ENCODE measurements at places on chromosomes 7 and 10. TPM values are rescaled to one million over a fixed set of nuclear protein-coding genes. Genes with fewer than 3 reads are reported as not detected.

DNA sequence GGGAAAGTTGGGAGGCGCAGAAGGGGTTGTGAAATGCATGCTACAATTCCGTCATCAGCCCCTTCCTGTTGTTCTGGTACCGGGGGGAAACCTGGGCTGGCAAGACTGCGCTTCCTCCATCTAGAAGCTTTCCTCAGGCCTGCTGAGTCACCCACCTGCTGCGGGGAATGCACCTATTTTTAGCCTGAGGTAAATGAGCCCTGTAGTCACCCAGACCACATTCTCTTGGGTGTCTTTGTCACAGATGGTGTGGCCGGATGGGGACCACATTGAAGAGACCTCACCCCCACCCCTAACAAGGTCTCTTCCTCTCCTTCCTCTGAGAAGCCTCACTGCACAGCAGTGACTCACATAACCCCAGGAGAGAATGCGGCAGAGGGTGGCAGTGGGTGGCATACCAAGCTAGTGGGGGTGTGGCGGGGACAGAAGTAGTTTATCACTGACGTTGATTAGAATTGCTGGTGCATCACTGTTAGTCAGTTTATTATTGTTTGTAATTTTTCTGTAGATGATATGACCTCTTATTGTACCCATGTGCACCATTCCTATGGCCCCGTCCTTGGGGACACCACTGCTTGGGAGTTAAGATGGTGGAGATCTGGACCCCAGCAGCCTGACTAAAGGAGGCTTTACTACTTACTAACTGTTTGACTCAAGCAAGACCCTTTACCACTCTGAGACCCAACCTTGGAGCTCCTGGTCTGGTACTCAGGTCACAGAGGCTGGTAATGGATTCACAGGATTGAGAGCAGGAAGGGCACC lies 83.0 kb upstream of the DUSP5 start:
- peak; percentile 92 for DNase-seq

- no peak for DNase-seq
Observed at GRCh38 chr7:122413339-122413738, 108.8 kb upstream of the FEZF1 start.

The AP3M1 gene
- 11.4 TPM for polyA plus RNA-seq

The GARIN1A gene
- 0.07 TPM for polyA plus RNA-seq

- no peak for DNase-seq
Observed at GRCh38 chr7:74372511-74373111, 81.1 kb upstream of the GTF2IRD1 start.

Measured in foreskin keratinocyte (primary cell).